ENCODE measurements at places on chromosomes 16 and 17.

GRCh38 chr16:27425961-27426360 is 24.0 kb downstream of the IL21R start:
- DNase-seq, result no peak

- DNase-seq, result no peak
Observed at GRCh38 chr16:15950869-15951268, 1.5 kb downstream of the ABCC1 start.

GRCh38 chr17:80388175-80388574 is 26.8 kb upstream of the ENDOV start:
- DNase-seq, result no peak

- DNase-seq, result no peak
Observed at GRCh38 chr17:11668618-11669017, 70.3 kb downstream of the DNAH9 start.

DNA sequence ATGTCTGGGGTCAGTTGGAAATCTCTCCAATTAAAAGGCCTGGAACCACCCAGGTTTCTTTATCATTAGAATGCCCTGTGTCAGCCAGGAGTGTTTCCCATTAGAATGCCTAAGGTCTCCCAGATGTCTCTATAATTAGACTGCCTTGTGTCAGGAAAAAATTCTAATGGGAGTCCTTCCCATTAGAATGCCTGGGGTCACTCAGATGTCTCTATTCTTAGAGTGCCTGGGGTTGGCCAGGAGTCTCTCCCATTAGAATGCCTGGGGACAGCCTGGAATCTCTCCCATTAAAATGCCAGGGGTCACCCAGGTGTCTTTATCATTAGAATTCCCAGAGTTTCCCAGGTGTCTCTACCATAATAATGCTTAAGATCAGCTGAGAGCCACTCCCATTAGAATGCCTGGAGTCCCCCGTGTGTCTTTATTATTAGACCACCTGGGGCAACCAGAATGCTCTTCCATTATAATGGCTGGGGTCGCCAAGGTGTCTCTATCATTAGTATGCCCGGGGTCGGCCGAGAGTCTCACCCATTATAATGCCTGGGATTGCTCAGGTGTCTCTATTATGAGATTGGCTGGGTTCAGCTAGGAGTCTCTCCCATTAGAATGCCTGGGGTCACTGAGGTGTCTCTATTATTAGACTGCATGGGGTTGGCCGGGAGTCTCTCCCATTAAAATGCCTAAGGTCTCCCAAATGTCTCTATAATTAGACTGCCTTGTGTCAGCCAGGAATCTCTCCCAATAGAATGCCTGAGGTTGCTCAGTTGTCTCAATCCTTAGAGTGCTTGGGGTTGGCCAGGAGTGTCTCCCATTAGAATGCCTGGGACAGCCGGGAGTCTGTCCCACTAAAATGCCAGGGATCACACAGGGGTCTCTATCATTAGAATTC is 2254.6 kb downstream of the TP53TG3F start:
- no peak for DNase-seq
